ENCODE measurements at places on chromosomes 4 and X.

- DNase-seq = no peak
Measured at GRCh38 chr4:10983885-10984640, 299.5 kb upstream of the CLNK start.

- no peak for DNase-seq
Measured at GRCh38 chr4:130478406-130478805, 1382.5 kb downstream of the C4orf33 start.

DNA sequence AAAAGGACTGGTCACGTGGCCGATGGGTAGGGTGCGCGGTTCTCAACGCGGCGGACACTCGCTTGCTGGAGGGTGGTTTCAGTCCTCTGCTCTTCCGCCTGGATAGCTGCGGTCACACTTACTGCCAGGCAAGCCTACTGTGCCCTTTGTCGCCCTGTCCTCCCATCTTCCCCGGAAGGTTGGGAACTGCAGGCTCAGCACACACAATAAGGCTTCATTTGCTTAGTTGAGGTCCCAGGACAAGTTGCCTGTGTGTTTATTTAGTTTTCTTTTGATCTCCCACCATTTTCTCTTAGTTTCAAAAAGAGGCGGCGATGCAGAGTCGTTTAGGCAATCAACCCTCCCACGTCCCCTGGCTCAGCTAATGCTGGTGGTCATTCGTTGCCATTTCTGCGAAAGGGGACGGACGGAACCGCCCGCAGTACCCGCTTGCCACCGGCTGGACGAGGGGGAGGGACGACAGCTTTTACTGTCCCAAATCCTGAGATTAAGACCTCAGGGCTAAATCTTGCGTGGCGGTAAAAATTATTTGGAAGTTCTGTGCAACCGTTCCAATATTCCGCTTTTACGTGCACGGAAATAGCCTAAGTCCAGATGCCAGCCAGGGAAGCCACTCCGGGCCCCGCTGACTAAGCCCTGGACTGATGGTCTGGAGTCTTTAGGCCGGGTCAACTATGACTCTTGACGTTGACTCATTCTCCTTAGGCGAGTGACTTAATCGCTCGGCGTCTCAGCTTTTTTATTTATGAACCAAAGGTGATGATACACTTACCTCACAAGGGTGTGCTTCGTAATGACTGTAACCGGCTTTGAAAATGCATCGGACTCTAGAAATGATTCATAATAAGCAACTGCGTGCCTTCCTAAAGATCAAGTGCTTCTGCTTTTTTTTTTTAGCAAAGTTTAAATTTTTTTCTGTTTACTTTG lies 671 bp upstream of the EIF4E start:
- DNase-seq = peak; percentile 20

- no peak for DNase-seq
Measured at GRCh38 chrX:110004731-110005369, 1.9 kb downstream of the TMEM164 start.

DNA sequence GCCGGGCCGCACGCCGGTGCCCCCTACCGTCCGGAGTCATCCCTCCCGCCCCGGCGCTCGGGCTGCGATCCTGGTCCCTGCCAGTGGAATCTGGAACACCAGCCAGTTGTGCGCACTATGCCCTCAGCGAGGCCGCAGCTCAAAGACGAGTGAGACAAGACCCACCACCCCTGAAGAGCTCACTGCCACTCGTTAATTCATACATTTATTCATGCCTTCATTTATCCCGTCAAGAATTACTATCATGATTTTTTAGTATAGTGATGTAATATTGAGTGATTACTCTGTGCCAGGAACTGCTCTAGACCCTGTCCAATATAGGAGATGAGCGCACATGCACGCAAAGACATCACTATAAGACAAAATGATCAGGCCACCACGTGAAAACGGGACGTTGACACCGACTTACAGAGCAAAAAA lies 247 bp upstream of the PPA2 start:
- peak; percentile 76 for DNase-seq

GRCh38 chrX:132648895-132649294 lies 160.1 kb upstream of the MBNL3 start:
- DNase-seq = no peak

DNA sequence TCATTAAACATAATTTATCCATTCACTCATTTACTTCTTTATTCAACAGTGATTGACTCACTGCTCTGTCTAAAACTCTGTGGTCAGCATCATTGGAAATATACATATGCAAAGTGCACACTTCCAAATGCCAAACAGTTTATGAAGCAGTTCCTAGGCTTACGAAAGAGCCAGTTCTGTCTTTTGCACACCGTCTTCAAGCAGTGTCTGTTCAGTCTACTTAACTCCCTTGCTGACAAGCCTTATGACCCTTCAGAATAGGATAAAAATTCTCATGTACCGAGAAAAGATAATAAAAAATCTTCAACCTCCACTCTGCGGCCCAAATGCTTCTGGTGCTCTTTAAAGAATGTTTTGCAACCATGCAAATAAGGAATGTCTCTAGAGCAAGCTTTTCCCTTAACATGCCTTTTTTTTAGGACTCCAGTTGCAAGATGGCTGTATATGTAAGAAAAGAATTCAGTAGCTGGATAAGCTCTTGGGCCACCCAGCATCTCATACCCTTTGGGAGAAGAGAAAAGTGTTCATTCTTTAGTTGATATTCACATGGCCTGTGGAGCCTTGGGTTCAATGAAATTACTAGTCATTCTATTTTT lies 1037.0 kb upstream of the SLIT2 start:
- no peak for DNase-seq

- DNase-seq = no peak
Measured at GRCh38 chr4:81827577-81828202, 356.0 kb upstream of the RASGEF1B start.

DNA sequence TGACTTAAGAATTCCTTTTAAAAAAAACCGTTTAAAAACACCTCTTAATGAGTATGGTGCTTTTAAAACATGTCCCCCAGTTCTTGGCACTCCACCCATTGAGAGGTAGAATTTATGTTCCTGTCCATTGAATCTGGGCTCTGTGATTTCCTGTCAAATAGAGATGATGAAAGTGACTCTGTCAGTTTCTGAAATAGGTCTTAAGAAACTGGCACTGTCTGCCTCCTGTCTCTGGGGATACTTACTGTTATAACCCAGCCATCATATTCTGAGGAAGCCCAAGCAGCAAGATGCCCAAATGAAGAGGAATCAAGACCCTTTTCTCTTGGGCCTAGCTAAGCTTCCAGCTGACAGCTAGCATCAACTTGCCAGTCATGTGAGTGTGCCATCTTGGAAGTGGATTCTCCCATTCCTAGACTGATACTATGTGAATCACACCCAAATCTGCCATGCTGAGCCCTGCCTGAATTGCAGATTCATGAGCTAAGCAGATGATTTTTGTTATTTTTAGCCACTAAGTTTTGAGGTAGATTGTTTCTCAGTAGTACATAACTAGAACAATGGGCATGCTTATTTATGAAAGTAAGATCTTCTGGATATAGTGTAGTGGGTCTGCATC lies 22.8 kb downstream of the C4orf54 start:
- DNase-seq = no peak

DNA sequence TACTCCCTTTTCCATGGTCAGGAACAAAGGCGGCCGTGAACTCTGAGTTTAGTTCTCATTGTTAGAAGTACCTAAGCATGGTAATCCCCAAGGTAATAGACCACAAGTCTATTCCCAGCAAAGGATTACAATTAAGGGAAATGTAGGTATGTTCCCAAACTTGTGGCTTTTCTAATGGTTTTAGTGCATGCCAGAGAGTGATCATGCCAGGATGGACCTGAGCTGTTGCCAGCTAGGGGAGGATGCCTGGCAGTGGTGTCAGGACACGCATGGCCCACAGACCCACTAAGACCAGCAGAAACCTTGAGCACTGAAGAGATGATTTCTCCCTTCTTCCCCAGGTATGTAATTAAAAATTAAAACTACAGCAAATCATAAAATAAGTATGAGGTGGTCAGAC lies 60.8 kb downstream of the COQ2 start:
- DNase-seq = no peak

- DNase-seq = no peak
Measured at GRCh38 chrX:49303346-49303745, at the start of gene GAGE10. GAGE10 (plus strand) TSS chrX:49303646; CDS start chrX:49304860, 1,214 bp downstream.

DNA sequence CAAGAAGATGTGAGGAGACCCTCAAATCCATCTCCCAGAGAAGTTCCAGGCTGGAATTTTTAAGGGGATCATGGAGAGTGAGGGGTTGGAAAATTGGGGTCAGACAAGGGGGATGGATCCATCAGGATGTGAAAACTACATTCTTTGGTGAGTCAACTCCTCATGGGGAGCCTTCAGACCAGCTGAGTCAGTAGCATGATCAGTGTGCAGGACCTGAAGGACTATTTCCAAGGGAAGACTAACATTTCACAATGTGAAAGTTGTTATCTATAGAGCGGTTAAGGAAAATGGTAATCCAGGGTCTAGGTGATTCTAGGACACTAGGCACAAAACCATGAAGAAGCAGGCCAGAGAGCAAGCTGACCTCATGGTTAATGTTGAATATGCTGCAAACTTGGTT lies 38.6 kb upstream of the CEP135 start:
- DNase-seq = no peak

DNA sequence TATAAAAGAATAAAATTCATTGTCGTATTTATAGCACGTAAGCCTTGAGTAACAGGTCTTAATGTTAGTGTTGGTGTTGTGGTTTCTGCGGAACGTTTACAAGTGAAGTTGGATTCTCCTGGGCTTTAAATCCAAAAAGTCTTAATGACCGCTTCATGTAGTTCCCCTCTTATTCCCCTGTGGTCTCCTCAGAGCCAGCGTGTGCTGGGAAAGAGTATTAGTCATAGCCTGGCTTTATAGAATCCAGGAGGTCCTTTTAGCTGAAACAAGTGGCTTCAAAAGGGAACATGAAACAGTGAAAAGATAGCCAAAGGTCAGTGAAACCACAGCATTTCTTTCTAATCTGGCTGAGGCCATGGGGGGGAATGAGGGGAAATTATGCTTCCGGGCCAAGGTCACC lies 79.1 kb downstream of the CLCN4 start:
- no peak for DNase-seq

DNA sequence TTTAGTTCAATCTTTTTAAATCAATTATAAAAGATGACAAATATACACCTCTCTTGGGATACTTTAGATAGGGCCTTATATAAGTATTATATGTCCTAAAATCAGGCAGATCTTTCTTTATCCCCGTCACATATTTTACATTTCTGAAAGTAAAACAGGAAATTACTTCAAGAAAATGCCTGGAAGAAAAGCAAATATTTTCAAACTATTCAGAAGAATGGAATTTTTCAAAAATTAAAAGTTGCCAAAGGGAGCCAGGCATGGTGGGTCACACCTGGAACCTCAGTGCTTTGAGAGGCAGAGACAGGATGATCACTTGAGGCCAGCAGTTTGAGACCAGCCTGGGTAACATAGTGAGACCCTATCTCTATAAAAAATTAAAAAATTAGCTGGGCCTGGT lies 34.4 kb downstream of the MGARP start:
- no peak for DNase-seq

GRCh38 chr4:126172126-126172525 lies 857.4 kb downstream of the FAT4 start:
- no peak for DNase-seq

GRCh38 chrX:138877746-138878145 lies 166.2 kb upstream of the FGF13 start:
- no peak for DNase-seq

- no peak for DNase-seq
Measured at GRCh38 chrX:115214151-115214550, 19.7 kb downstream of the LRCH2 start.

DNA sequence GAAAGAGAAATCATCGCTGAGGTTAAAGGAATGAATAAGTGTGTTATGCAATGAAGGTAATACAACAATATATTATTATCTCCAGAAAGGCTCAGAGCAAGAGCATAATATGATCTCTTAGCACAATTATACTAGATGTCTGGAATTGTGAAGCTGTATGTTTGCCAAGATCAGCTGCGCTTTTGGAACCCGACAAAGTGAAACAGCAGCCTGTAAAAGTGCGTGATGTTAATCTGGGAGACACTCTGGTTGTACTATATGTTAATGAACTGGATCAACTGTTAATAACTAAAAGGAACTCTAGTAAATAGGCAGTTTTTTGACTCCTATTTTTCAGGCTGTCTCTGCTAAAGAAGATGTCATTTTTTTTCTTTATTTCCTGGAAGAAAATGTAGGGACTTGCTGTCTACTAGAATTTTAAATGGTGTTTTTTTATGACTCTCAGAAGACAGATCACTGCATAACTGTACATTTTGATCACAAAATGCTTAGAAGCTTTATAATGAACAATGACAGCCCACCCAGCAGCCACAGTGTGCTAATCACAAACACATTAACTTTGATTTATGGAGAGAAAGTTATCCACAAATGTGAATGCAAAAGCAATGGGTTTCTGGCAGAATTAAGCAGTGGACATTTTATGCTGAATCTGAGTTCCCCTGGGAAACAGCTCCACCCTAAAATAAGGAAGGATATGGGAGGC lies 50.2 kb downstream of the UGT2B28 start:
- DNase-seq = no peak

DNA sequence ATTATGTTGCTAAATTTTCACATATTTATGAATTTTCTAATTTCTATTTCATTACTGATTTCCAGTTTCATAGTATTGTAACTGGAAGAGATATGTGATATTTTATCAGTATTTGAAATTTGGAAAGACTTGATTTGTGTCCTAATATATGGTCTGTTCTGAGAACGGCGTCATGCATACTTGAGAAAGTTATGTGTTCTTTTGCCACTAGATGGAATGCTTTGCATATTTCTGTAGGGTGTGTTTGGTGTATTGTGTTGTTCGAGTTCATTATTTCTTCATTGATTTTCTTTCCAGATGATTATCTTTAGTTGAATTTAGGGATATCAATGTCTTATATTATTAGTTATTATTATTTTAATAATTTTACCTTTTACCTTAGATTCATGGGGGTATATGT lies 110.6 kb upstream of the ITM2A start:
- no peak for DNase-seq

DNA sequence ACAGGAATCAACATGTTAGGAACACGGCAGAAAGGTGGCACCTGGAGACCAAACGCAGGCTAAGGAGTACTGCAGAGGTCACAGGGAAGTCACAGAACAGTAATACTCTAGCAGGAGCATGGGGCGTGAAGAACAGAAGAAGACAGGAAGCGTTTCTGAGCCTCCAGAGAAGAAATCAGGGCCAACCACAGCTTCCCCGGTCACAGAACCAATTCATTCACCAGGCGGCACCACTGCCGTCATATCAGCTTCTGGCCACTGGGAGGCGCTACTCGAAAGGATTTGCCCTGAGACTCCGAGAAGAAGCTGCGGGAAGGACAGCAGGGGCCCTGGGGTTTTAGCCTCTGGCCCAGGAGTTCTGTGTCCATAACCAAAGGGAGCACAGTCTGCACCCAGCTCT lies 78.0 kb upstream of the DRD5 start:
- peak; percentile 29 for DNase-seq

DNA sequence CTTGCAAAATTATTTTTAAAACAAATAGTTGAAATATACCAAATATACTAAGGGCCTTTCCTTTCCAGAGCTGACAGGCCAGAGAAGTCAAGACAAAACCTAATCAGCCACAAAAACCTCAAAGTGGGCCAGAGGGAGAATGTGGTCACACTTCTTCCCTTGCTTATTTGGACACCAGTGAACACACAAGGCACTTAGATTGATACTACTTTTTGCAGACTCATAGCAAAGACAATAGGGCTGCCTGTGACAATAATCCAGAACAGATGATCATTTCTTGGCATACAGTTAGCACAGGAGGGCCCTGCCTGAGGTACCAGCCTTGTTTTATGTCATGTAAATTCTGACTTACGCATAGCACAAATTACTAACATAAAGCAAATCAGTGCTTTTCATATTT lies 215.7 kb upstream of the NEIL3 start:
- no peak for DNase-seq

GRCh38 chrX:72258174-72258573 lies 18.9 kb downstream of the RPS4X start:
- no peak for DNase-seq

All from stimulated activated CD4-positive, alpha-beta T cell treated with anti-CD3 and anti-CD28 coated beads, Interleukin-15, amount 100 ng/mL, for 1 hour (primary cell).